PC-3 (cell line): ENCODE measurements at places on chromosomes 12 and 14. TPM values are rescaled to one million over a fixed set of nuclear protein-coding genes. Genes with fewer than 3 reads are reported as not detected.
A peak's percentile ranks its signal among the peaks of the same experiment; 100 is the strongest.

The SLC5A8 gene
- not detected in 2 replicates for total RNA-seq

- H3K4me1 ChIP-seq: peaks cover 4% of the 10 kb centered on the region; the same call in 1 of the 2 replicates
Observed at GRCh38 chr12:6774499-6775062, 2.3 kb downstream of the LAG3 start.

GRCh38 chr12:99427104-99427503, 220.4 kb upstream of the GARIN6 start:
- DNase-seq: no peak
- peaks cover 4% of the 10 kb centered on the region for H3K27me3 ChIP-seq
- H3K4me3 ChIP-seq: no peak overlapping the region

DNA sequence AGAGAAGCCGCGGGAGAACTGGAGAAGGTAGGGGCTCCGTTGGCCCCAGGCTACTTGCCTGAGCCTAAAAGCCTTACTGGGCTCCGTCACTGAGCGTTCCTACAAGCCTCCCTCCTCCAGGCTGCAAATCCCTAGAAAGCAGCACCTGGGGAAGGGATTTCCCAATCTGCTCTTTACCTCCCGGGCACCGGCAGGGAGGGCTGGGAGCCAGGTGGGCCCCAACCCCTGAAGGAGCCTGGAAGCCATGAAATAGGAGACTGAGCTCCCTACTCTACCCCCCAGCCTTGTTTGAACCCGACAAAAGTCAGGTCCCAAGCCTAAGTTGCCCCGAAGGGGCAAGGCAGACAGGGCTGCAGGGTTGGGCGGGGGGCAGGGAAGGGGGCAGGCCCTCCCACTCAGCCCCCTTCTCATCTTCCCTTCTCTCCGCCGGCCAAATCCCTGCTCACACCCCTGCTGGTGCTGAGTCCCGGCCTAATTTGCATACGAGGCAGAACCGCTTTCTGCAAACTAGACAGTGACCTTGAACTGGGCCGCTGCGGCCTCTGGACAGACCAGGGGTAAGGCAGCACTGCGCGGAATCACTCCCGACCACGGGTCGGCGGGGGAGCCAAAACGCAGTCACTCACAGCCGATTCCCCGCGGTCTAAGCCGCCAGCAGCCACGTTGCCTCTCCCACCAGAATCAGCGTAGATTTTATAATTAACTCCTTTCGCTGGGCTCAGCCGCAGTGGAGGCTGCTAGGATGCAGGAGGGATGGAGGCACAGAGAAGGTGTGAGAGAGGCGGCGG, 3.7 kb upstream of the HOXC12 start:
- H3K27ac ChIP-seq: no peak overlapping the region
- peaks cover 13% of the 10 kb centered on the region for H3K4me1 ChIP-seq
- DNase-seq: no peak
- no peaks in the 10 kb centered on the region for H3K36me3 ChIP-seq
- no peaks in the 10 kb centered on the region for H3K27me3 ChIP-seq
- no peak overlapping the region for H3K4me3 ChIP-seq

GRCh38 chr12:132489602-132490266, at the start of gene FBRSL1:
FBRSL1 (plus strand) TSS chr12:132490151.
- H3K27me3 ChIP-seq: no peaks in the 10 kb centered on the region
- no peak within 1 kb of the TSS for H3K27ac ChIP-seq
- H3K36me3 ChIP-seq: no peaks in the 10 kb centered on the region
- peaks cover 41% of the 10 kb centered on the region for H3K4me1 ChIP-seq
- peak within 1 kb of the TSS; percentile 77 for H3K4me3 ChIP-seq

- peak overlapping the region; percentile 70 for H3K27ac ChIP-seq
- no peaks in the 10 kb centered on the region for H3K36me3 ChIP-seq
- DNase-seq: peak; percentile 92
- H3K27me3 ChIP-seq: no peaks in the 10 kb centered on the region
- H3K4me1 ChIP-seq: peaks cover 30% of the 10 kb centered on the region
Observed at GRCh38 chr12:75712223-75712622, 200.8 kb upstream of the KRR1 start.

GRCh38 chr12:106576848-106577247, 6.0 kb upstream of the RFX4 start:
- H3K4me3 ChIP-seq: no peak overlapping the region
- no peak for DNase-seq
- peaks cover 83% of the 10 kb centered on the region for H3K27me3 ChIP-seq
